ENCODE measurements at places on chromosomes 1 and 21. TPM values are rescaled to one million over a fixed set of nuclear protein-coding genes. Genes with fewer than 3 reads are reported as not detected.

The RIMS3 gene
- polyA plus RNA-seq, result 0.14 TPM

The RNU1-3 gene
- under 0.01 TPM for polyA plus RNA-seq

- DNase-seq, result no peak
Observed at GRCh38 chr1:115411371-115412063, 73.5 kb upstream of the NGF start.

The LCA5L gene
- 0.38 TPM for polyA plus RNA-seq

The NFYC gene
- 81.7 TPM for polyA plus RNA-seq

DNA sequence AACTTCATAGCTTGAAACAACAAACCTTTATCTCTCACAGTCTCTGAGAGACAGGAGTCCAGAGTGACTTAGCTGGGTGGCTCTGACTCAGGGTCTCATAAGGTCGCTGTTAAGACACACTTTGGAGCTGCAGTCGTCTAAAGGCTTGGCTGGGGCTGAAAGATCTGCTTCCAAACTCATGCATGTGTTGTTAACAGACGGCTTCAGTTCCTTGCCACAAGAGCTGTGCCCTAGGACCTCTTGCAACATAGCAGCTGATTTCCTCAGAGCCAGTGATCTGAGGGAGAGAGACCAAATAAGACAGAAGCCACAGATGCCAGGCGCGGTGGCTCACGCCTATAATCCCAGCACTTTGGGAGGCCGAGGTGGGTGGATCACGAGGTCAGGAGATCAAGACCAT is 176.8 kb downstream of the DISC1 start:
- DNase-seq, result no peak
